ENCODE measurements at places on chromosomes 12 and 14. TPM values are rescaled to one million over a fixed set of nuclear protein-coding genes. Genes with fewer than 3 reads are reported as not detected.
A peak's percentile ranks its signal among the peaks of the same experiment; 100 is the strongest.

DNA sequence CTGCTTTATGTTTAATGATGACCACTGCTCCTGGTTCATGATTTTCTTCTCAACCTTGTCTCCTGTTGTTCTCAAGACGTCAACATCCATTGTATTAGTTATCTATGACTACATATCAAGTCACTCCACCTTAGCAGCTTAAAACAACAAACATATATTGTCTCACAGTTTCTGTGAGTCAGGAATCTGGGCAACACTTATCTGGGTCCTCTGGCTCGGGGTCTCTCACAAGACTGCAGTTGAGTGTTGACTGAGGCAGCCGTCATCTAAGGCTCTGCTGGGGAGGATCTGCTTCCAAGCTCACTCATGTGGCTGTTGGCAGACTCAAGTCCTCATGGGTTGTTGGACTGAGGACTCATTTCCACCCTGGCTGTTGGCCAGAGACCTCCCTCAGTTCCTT lies 27.3 kb upstream of the FRS2 start:
- DNase-seq = peak; percentile 72

GRCh38 chr14:39266871-39267607 lies 33.3 kb downstream of the MIA2 start:
- DNase-seq = peak; percentile 88

DDX55 gene
- 14.9 TPM for total RNA-seq

- DNase-seq = peak; percentile 45
Observed at GRCh38 chr14:91946622-91947474, 646 bp downstream of the FBLN5 start.
